Brain pericyte (primary cell): ENCODE measurements at places on chromosomes 7 and 10.

GRCh38 chr10:76916536-76916935 is 721.1 kb downstream of the KCNMA1 start:
- DNase-seq, result no peak

DNA sequence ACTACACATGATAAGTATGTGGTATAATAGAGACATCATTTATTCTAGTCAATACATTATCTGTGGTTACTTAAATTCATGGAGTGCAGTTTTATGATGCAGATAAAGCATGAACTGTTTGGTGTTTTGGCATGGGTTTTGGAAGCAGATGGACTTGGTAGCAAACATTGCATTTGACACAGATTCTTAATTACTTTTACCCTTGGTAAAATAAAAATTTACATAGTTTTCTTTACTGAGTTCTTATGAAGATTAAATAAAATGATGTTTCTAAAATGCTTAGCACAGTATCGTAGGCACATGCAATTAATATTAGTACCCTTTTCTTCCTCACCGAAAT is 92.0 kb downstream of the ABCA13 start:
- DNase-seq, result no peak

GRCh38 chr7:97104719-97105238 is 12.7 kb upstream of the SDHAF3 start:
- DNase-seq, result peak; percentile 37

DNA sequence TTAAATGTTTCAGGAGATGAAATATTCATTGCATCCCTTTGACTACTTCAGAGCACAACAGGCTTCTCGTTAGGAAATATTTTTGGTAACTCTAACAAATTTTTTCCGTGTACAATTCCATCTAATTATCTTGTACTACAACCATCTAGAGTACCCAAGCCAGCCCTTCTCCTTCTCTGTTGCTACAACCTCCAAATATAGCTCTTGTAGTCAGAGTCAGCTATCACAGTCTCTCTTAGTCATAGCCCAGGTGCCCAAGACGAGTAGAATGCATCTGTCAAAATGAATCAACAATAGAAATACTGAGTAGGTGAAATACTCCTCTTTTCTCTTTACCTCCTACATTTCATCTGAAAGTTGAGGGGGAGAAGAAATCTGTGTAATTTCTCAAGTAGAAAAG is 74.0 kb downstream of the INHBA start:
- no peak for DNase-seq

DNA sequence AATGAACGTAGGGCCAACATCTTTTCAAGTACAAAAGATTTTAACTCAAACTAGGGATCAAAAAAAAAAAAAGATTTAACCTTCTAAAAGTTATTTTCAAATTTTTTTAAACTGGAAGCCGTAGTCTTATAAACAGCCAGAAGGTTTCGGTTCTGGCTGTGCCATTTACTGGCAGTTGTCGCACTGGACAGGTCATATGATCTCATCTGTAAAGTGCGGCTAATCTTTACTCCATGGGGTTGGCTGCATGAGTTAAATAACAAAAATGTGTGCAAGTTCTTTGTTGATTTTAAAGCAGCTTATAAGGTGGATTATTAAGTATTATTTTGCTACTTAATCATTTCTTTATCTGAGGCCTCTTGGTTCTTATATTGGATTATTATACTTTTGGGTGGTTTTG is 36.6 kb downstream of the TRUB1 start:
- DNase-seq, result no peak

- no peak for DNase-seq
Observed at GRCh38 chr7:114972567-114972966, 50.7 kb downstream of the MDFIC start.

- no peak for DNase-seq
Observed at GRCh38 chr7:134826105-134826504, 46.7 kb downstream of the CALD1 start.

DNA sequence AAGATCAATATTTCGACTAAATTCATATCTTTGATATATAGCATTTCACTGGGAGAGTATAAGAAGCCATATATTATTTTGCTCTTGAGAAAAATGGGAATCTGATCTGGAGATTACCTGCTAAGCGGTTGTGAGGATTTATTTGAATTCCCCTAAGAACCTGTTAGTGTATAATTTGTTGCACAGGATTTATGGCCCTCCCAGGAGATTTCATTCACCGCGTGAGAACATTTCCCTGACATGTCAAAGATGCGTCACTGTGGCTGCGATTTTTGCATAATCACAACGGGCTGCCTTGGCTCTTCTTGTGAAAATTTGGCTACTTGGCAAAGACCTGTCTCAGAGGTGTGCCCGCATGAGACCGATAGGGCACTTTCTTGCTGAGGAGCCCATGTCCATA is 184.7 kb upstream of the PFKP start:
- no peak for DNase-seq

GRCh38 chr10:8405596-8405995 is 351.1 kb downstream of the GATA3 start:
- DNase-seq, result no peak

GRCh38 chr10:77949167-77949566 is 22.6 kb upstream of the DLG5 start:
- no peak for DNase-seq

- no peak for DNase-seq
Observed at GRCh38 chr10:77220150-77220549, 417.5 kb downstream of the KCNMA1 start.

- no peak for DNase-seq
Observed at GRCh38 chr7:33336820-33337219, 207.5 kb downstream of the BBS9 start.

DNA sequence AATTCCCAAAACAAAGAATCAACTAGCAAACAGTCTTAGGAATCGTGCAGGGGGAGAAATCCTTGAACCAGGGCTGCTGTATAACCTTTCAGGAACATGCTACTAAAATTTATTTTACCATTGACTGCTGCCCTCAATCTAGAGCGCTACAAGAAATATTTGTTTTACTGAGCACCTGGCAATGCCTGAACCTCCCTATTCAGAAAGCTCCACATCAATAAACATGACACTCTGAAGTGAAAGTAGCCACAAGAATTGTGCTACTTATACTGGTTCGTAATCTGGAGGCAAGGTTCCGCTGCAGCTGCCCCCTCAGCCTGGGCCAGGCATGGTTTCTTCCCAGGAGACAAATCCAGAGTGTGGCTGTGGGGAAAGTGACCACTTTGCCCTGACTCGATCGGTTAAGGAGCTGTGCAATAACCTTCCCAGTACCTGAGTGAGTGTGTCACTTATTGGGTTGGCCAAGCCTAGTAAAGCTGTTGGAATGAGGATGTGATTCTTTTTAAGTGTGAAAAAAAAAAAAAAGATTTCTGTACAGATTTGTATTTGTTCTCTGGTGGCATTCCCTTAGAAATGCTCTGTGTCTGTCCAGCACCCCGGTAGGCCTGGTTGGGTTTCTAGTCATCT is 7.7 kb downstream of the VWA2 start:
- DNase-seq, result no peak

DNA sequence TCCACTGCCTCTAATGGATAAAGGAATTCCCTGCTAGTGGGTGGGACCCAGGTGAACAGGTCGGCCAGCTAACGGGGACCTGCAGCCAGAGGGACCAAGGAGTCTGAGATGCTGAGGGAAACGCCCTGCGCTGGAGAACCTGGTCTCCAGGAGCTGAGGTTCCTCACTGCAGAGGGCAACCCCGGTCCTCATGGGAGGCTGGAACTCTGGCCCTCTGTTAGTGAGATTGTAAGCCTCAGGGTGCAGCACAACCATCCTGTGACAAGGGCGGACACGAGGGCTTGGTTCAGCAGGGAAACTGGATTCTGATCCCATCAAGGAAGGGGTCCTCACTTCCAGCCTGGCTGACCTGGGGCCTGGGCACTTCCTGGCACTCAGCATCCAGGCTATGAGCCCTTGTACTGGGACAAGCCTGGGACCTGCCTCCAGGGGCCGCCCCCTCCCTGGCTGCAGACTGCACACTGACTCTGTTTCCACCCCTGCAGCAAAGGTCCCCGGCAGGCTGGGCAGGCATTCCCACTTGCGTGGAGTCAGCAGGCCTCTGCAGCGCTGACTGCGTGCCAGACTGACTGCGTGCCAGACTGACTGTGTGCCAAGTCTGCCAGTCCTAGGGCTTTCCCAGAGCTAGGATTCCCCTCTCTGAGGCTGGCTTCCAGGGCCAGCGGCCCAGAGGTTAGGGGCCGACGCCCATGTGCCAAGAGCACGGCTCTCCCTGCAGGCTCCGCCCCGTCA is 143.2 kb downstream of the MAPK8 start:
- DNase-seq, result no peak

DNA sequence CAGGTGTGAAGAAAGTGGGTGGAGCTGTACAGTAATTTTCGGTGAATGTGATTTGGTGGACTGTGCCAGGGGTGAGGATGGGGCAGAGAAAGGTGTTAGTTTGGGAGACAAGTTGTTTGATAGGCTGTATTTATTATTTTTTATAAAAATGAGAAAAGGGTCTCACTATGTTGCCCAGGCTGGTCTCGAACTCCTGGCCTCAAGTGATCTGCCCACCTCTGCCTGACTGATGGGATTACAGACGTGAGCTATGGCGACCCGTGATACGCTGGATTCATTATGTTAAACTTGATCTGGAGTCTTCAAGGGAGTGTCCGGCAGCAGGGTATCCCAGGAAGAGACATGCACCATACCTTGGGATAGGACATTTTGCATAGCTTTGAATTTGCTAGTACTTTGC is 1.3 kb downstream of the KAT6B start:
- DNase-seq, result no peak

DNA sequence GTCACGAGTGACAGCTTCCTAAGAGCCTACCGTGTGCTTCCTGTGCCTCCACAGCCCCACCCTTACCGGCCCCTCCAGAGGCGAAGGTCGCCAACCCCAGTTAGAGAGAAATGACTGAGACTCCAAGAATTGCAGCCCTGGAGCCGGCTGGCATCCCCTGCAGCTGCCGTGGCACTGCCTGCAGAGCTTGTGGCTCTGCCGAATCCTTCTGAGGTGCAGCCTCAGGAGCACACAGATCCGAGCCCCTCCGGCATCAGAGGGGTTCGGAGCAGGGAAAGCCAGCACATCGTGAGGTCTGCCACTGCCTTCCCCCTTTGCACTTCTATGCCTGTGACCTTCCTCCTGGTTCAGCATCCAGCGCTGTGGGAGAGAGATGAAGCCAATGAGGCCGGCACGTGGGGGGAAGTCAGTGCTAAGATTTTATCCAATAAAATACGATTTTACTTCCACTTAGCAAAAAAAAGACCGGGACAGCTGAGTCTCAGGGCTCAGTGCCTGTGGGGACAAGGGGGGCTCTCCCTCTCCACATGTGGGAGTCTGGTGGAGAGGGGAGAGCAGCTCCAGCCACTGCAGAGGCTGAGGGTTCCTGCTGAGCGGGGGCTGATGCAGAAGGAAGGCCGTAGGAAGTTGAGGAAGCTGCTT is 80.1 kb downstream of the TCERG1L start:
- DNase-seq, result no peak

DNA sequence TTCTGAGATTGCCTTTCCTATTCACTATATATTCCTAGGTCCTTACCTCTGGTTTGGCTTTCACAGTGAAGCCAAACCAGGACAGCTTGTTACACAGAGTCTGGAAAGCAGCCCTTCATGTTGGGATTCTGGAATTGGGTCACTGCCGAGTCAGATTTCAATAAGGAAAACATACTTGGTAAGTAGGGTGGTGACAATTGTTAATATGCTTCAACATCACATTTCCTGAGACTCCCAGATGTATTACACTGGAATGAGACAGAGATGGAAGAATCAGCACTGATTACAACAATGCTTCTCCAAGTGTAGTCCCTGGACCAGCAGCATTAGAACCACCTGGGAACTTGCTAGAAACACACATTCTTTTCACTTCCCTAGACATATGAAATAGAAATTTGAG is 268.9 kb upstream of the SEMA3C start:
- DNase-seq, result no peak

- no peak for DNase-seq
Observed at GRCh38 chr7:50446542-50446960, 3.6 kb downstream of the FIGNL1 start.

DNA sequence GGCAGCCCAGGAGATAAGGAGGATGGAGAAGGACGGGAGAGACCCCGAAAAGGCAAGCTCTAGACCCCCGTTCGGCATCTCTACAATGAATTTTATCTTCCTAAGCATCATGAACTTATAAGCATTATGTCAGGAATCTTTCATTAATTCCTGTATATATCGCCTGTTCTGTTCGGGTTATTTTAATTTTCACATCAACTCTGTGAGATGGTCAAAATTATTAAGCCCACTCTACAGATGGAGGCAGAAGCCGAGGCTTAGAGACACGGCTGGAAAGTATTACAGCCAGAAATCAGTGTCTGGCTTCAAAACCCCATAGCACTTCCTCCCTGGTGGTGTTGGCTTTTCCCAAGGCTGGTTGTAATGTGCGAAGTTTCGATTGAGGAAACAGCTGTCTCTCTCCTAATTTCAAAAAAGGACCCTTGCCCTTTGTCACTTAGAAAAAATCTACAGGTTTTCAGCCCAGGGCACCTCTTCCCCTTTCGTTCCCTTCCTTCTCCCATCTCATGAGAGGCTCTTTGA is 1.5 kb upstream of the GRM8 start:
- no peak for DNase-seq

- DNase-seq, result no peak
Observed at GRCh38 chr10:69994262-69994661, 58.4 kb upstream of the MACROH2A2 start.

GRCh38 chr7:105910172-105910571 is 33.8 kb upstream of the ATXN7L1 start:
- DNase-seq, result no peak

GRCh38 chr7:24018331-24018730 is 265.7 kb upstream of the NPY start:
- DNase-seq, result no peak

DNA sequence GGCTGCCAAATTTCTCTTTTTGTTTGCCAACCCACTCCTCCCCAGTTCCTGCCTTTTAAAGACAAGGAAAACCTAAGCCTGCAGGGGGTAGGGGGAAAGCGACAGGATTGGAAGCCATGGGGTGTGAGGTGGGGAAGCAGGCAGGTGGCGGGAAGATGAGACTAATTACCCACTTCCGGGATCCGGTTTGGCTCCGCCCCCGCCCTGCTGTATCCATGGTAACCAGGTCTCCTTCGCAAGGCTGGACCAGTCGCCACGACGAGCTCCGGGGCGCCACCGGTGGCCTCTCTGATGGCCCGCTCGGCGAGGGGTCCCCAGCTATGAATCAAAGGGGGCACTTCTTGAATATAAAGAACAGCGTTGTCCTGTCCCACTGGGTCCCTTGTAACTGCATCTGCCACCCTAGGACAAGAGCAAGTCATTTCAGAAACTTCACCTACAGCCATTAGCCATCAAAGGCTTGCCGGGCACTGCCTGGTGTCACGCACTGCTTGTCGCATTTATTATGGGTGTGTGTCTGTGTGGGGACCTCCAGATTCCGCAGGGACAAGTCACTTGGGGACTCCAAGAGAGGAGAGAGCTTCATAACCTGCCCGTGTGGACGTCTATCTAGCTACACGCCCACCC is 55.4 kb upstream of the LMTK2 start:
- no peak for DNase-seq
